Esophagus squamous epithelium (tissue), 5 donors: ENCODE measurements at places on chromosomes 5 and 9.

DNA sequence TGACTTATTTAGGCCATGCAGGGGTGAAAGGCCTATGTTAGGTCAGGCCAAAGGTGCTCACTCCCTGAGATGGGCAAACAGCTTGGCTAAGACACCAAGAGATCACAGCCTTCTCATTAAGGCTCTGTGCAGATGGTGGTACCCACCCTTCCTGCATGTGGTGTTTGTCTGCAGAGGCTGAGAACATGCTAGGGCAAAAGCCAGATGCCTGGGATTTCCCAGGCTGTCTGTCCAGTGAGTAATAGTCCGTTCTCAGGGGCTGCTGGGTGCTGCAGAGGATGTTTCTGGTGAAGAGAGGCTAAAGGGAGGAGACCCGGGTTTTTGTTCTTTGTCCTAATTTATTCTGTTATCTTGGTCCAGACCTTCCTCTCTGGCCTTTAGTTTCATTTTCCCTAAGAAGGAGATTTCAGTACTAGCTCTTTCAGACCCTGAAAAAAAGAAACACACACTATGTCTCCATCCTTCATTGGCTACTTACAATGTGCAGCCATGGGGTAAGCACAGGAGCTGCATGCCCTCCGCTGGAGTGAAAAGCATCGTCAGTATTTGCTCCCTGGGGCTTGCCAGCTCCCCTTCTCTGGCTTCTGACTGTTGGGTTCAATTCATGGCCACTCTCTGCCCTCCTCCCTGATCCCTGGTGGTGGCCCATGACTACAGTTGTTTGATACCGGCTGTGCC lies 23.4 kb upstream of the GLRA1 start:
- no peak for DNase-seq

DNA sequence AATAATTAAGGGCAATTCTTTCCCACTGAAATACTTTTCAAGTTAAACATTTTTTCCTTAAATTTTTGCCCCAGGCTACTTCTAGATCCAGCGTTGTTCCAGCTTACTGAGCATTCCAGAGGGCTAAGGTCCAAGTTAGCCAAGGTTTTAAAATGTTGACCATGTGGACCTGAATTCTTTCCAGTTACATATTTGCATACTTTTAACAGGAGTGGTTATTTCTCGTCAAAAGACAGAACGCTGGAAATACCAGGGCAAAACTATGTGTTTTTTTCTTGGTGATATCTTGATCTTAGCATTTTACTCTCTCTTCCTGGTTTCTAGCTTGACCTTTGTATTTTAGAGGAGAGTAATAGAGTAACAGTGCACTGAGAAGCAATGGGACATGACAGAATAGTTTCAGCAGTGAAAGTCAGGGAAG lies 32.8 kb downstream of the TMC1 start:
- no peak for DNase-seq

- no peak for DNase-seq
These were observed 49.7 kb downstream of the CYSTM1 start for GRCh38 chr5:140224658-140225057.

DNA sequence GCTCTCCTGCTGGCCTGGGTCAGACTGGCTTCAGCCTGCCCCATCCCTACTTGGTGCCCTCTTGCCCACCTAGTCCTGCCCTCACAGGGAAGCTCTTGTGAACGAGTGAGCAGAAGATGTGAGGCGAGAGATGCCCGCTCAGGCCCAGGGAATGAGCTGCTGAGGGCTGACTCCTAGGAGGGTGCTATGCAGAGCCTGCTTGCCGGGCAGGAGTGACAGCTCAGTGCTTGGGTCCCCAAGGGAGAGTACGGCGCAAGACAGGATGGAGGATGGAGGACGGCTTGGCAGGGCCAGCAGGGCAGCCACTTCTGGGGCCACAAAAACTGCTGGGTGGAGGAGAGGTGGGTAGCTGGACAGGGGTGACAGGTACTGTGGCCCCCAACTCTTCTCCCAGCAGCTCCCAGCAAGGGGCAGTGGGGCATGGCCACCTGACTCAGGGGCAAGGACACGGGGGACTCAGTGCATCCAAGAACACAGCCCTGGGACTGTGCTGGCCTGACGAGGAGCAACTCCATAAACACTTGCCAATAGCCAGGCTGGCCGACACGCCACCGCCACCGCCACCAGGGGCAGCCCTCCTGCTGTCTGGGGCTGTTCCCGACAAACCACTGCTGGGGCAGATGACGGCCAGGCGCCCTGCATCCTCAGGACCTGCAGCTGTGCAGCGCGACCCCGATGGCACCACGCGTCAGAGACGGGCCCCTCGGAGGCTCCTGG lies 55.6 kb upstream of the UBAC1 start:
- no peak for DNase-seq

- DNase-seq: no peak
These were observed 33.5 kb upstream of the SPARC start for GRCh38 chr5:151720215-151720614.

GRCh38 chr5:93311881-93312280 lies 269.1 kb downstream of the NR2F1-AS1 start:
- no peak for DNase-seq

DNA sequence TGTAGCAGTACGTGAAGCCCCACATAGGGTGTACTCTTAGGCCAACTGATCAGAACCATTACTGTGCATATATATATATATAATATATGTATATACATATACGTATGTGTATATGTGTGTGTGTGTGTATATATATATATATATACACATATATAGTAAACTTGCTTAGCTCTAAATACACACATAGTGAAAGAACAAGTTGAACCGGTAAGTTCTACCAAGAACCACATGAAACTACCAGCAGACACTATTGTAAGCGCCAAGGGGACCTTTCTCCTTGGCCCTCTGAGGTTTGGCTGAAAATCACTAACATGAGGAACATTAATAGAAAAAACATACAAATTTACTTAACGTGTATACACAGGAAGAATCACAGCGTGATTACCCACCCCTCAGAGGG lies 1.8 kb upstream of the TARS1 start:
- no peak for DNase-seq

- DNase-seq: no peak
These were observed 67.4 kb downstream of the MRPS27 start for GRCh38 chr5:72252574-72253155.

- DNase-seq: no peak
These were observed 7.6 kb upstream of the FBXO38 start for GRCh38 chr5:148376198-148376597.

DNA sequence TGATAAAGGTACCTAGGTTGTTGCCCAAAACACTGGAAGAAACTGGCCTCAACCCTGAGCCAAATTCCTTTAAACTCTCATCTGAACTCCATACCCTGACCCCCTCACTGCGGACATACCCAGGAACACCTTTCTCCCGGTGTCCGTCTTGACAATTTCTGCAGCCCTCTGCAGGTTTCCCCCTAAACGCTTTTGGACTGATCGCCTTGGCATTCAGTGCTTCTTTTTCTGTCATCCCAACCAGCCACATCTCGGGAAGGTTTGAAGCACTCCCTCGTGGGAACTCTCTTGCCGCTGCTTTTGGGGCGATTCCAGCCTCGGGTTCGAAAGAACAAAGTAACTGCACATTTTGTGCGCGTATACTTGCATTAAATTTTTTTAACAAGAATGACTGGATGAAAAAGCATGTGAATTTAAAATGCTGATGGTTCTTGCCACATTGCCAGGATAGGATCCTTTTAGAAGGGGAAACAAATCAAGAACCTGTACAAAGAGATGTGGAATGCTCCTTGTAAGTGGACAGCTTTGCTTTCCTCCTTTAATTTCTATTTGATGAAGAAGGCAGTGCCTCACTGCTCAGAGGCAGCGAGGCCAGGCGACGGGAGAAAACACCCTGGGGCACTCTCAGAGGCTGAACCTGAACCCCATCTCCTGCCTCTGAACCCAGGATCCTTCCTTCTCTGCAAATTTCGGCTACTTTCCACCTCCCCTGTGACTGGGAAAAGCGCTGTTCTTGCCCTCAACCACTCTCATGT lies 615 bp downstream of the PSMD5 start:
- no peak for DNase-seq

- no peak for DNase-seq
These were observed 45.3 kb downstream of the PLPP7 start for GRCh38 chr9:131334629-131335367.

GRCh38 chr9:22088717-22089061 lies 79.6 kb upstream of the CDKN2B start:
- DNase-seq: no peak

DNA sequence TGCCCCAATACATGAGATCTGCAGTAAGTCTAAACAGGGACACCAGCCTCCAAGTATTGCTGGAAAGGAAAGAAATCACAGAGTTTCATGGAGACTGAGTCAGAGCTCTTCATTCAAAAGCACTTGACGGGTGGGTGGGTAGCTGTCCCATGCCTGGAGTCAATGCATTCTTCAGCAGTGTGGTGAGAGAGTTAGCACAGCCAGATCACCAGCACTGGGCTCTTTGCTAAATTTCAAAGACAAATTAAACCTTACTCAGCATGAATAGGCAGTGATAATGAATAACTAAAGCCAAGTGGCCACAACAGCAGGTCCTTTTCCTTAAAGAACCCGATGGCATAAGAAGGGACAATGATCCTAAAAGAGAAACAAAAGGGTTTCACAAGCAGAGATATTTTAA lies 192.4 kb downstream of the ACTL7B start:
- no peak for DNase-seq

DNA sequence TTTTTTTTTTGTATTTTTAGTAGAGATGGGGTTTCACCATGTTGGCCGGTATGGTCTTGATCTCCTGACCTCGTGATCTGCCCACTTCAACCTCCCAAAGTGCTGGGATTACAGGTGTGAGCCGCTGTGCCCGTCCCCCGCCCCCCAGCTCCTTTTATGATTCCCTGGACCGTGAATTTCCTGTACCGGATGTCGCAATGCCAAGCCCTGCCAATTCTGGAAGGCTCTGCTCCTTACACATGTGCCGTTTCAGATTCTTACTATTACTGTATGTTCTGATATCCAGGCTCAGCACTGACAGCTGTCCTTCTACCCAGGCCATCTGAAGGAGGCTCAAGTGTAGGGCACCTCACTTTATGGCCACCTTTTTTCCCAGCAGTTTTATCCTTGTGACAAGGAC lies 100.1 kb downstream of the PLCXD3 start:
- no peak for DNase-seq

GRCh38 chr5:15585841-15586591 lies 86.0 kb downstream of the FBXL7 start:
- DNase-seq: no peak

GRCh38 chr5:53068291-53068836 lies 41.2 kb downstream of the MOCS2 start:
- DNase-seq: no peak

GRCh38 chr5:90020575-90021538 lies 388.7 kb downstream of the CETN3 start:
- DNase-seq: no peak

DNA sequence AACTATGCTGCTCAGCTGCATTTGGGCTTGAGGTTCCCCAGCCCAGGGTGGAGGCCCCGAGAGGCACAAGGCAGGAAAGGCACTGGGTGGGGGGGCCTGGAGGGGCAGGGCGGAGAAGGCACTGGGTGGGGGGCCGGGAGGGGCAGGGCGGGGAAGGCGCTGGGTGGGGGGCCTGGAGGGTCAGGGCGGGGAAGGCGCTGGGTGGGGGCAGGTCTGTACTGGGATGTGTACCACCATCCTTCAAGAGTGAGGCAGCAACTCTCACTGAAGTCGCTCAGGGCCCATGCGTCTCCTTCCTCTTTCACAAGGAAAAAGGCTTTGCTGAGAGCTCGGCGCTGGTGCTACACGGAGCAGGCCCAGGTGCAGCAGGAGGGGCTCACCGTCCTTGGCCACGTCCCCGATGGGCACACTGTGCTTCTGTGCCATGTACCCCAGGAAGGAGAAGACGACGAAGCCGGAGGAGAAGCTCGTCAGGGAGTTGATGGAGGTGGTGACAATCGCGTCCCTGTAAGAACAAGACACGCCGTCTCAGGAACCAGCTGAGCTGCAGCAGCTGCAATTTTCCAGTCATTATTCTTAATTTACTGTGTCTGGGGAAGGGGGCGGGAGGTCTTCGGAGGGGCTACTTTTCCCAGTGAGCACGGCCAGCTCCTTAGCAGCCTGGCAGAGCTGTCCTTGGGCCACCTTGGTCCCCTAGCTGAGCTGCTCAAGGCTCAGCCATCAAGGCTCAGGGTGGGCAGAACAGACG lies 30.8 kb downstream of the SLC6A3 start:
- no peak for DNase-seq

DNA sequence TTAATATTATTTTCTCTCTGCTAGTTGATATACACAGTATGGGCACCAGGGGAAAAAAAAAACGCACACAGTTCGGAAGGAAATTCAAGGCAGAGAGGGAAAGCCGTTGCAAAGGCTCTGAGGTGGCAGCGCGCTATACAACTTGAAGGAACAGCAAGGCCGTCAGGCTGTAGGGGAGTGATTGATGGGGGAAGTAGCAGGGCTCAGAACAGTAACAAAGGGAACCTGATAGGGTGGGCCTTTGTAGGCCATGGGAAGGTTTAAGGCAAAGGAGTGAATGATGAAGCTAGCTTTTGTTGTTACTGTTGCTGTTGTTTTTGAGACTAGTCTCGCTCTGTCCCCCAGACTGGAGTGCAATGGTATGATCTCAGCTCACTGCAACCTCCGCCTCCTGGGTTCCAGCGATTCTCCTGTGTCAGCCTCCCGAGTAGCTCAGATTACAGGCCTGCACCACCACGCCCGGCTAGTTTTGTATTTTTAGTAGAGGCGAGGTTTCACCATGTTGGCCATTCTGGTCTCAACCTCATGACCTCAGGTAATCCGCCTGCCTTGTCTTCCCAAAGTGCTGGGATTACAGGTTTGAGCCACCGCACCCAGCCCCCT lies 27.0 kb downstream of the AQP7 start:
- no peak for DNase-seq

DNA sequence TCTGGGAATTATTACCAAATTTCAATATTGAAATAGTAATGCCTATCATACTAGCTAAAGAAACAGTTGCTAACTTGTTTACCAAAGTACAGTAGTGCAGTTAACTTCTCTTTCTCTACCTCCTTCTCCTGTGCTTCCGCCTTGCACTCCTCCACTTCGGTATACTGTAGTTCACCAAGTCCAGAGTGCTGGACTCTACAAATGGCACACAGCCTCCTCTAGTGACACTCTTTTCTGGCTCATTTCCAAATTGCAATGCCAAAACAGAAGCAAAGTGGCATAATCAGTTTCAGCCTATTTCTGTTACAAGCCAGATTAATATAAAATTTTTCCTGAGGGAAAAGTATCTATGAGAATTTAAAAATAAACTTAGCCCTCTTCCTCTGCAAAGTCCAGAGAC lies 86.0 kb upstream of the RASGRF2 start:
- DNase-seq: no peak

DNA sequence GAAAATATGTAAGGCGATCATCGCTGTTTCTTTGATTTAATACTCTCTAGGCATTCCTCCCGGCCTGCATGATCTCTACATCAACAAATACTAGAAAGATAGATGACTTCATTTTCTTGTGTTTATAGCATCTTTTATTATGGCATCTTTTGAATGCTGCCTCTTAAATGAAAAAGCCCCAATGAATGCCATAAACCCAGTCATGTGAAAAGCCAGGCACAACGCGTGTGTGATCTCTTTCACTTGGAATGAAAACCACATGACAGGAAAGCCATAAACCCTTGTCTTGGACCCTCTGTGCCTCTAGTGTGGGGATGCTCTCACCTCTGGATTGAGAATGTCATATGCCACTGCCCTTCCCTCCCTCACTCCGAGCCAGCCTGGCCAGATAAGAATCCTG lies 476.2 kb downstream of the SEMA5A start:
- no peak for DNase-seq

- no peak for DNase-seq
These were observed 938 bp downstream of the LPAR1 start for GRCh38 chr9:111037356-111037707.

- no peak for DNase-seq
These were observed at the start of gene HEMGN for GRCh38 chr9:97938081-97938644. Gene HEMGN (minus strand): TSS chr9:97938172. CDS start chr9:97938136, 36 bp downstream.

- no peak for DNase-seq
These were observed 12.1 kb downstream of the LRRC14B start for GRCh38 chr5:203246-203930.

- DNase-seq: no peak
These were observed 24.3 kb downstream of the CD14 start for GRCh38 chr5:140608722-140609121.
